ENCODE measurements at places on chromosomes 6 and 20. TPM values are rescaled to one million over a fixed set of nuclear protein-coding genes. Genes with fewer than 3 reads are reported as not detected.

- no peak for DNase-seq
Measured at GRCh38 chr6:30357678-30358540, 13.0 kb downstream of the RPP21 start.

The BTN1A1 gene
- total RNA-seq = not detected

The TSHZ2 gene
- total RNA-seq = 3.3 TPM

The BTN2A1 gene
- total RNA-seq = 7.6 TPM

DNA sequence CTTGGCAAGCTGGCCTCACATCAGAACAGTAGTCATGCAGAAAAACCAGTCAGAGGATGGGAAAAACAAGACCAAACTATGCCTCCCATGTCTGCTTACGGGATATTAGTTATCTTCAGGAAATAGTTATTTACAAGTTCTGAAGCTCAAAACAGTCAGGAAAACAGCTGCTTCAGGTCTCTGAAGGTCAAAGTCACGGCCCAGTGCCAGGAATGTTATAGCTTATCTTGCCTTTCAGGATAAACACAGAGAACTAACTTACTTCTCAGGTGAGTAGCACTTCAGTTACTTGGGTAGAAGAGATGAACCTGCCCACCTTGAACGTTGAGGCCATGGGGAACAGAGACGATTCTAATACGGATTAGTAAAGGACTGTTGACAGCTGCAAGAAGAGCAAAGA, 310.7 kb downstream of the KIF16B start:
- no peak for DNase-seq

The TFAP2A gene
- not detected for total RNA-seq

The PPP1R16B gene
- total RNA-seq = 6.6 TPM

The ACOT8 gene
- total RNA-seq = 39.9 TPM

The TPMT gene
- 9.0 TPM for total RNA-seq

The FAM209B gene
- not detected for total RNA-seq

DNA sequence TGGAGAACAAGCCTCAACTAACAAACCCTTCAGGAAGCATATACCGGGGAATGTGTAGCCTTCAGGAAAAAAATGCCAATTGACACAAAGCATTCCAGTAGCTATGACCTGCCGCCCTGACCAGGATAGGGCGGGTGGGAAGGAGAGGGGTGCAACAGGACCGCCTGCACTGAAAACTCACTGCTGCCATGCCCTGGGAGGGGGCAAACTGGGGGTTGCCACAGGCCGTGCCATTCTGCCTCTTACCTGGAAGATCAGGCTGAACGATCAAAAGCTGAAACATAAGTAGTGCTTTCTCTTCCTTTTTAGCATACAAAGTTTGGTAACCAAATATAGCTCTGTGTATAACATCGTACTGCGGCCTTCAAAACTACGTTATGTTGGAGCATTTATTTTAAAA, 21.7 kb downstream of the NR2E1 start:
- DNase-seq = peak; percentile 40

- DNase-seq = no peak
Measured at GRCh38 chr6:137970368-137970767, 103.3 kb downstream of the TNFAIP3 start.

DNA sequence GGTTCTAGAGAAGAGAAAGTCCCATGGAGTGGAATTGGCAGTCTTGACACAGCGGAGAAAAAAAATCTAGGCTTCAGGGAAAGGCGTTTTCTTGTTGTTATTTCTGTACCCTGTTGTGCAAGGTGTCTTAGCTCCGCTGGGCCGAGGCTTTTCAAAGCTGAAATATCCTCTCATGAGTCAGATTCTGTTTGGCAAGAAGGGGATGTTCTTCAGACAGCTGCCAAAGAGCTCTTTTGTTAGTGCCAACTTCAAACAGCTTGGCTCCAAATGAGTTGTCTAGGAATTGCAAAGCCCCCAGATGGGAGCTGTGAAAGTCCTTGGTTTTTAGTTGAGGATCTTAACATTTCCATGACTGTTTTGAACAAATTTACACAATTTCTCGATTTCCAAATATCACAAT, 45.6 kb downstream of the LRRN4 start:
- peak; percentile 90 for DNase-seq

GRCh38 chr20:62367136-62367632, at the start of gene LAMA5:
Gene LAMA5, minus strand, starts transcription at chr20:62367312. Its CDS starts 67 bp downstream, at chr20:62367245.
- no peak for DNase-seq

The RWDD2A gene
- total RNA-seq = 3.7 TPM

- DNase-seq = no peak
Measured at GRCh38 chr6:45946352-45946751, 69.3 kb downstream of the CLIC5 start.
